ENCODE measurements at places on chromosomes 13 and 19.

DNA sequence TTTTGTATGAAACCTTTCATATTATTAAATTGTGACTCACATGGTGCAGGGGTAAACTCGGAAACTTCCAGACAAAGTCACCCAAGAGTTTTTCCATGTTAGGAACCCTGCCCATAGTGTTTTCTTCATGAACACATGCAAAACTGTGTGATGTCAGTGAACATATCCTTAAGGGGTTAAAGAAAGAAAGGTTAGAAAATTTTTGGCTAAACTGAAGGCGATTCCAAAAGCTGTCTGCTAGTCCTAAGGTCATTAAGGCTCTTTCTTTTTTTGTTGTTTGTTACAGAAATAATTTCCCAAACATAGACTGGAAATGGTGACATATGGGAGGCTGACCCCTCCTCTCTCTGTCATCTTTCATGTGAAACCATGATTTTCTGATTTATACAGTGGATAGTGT is 271.9 kb downstream of the DNAJC15 start:
- DNase-seq, result no peak

- no peak for DNase-seq
Observed at GRCh38 chr13:22800526-22801401, 380.0 kb upstream of the SGCG start.

DNA sequence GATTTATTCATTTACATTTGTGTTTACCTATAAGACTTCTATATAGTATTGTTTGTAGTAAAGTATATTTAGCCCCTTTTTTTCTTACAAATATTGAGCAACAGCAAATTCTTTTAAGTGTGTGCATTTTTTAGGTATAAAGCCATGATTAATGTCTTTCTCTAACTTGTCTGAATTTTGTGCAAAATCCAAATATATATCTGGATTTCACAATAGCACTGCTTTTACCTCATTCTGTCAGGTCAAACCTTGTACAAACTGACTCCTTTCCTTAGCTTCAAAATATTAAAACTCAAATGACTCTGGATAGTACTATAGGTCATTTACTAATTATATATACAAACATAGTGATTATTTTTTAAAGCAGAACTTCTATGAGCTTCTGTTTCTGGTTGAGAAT is 563.0 kb upstream of the SPRY2 start:
- DNase-seq, result no peak

GRCh38 chr13:46817095-46817494 is 20.1 kb upstream of the ESD start:
- no peak for DNase-seq

- DNase-seq, result no peak
Observed at GRCh38 chr13:33794576-33794975, 23.4 kb upstream of the RFC3 start.

DNA sequence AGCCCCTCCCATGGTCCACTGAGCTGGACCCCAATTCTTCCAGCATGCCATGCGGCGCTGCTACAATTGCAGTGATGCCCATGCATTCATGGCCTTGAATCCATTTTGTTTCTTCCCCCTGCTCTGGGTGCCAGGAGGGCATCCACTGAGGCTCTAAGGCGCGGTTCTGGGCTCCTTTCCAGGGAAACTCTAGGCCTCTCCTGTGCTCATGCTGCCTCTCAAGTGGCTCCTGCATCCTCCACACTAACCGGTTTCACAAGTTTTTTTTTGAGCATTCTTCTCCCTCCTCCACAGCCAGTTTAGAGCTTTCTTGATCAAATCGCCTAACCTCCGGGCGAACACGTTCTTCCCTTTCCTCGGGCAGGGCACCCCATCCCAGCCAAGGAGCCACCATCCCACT is 69.1 kb upstream of the FLT1 start:
- no peak for DNase-seq

- peak; percentile 82 for DNase-seq
Observed at GRCh38 chr19:40974633-40975037, 16.4 kb upstream of the CYP2B6 start.

GRCh38 chr13:34897220-34897619 is 44.9 kb upstream of the NBEA start:
- no peak for DNase-seq

DNA sequence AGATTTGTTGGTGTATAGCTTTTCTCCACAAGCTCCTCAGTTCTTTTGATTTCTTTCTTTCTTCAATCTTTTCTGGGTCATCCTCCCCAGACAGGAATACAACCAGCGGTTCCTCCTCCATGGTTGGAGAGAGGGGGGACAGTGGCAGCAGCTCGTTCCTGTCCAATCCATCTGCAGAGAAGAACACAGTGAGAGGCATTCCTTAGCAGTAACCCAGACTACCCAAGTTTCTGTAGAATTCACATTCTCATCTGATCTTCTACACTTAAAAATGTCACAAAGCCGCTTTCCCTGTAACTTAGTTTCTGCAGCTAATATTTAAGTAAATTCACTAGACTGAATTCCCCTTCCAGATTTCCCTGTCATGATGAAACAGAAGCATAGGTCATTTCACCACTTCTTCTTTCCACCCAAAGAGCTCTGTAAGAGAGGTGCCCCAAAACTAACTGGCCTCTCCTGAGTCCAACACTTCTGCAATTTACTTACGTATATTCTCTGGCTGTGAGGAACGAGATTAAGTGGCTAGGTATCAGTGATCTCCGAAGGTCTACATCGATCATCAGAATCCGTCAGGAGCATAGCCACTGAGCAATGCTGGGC is 171.9 kb downstream of the TBC1D4 start:
- DNase-seq, result no peak

GRCh38 chr13:38575427-38575826 is 111.5 kb upstream of the FREM2 start:
- DNase-seq, result no peak

DNA sequence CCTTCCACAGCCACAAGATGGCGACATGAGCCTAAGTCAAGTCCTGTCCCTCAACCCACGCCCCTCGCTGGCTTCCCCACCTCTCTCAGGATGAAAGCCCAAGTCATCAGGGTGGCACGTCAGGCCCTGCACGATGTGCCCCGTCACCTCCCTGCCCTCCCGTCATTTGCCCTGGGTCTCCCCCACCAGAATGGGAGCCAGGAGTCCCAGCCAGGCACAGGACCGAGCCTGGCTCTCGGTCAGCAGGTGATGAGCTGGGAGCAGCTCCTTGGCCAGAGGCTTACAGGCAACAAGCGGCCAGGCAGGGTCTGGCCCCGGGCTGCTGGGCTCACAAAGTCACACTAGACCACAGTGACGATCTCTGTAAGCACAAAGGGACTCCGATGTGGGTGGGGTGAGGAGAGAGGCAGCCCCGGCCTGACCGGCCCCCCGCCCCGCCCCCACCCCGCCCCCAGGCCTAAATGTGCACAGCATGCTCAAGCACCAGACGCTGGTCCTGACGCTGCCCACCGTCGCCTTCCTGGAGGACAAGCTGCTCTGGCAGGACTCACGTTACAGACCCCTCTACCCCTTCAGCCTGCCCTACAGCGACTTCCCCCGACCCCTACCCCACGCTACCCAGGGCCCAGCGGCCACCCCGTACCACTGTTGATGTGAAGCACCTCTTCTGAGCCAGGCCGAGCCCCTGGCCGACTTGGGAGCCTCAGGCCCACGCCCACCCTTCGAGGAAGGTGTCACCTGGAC is 7.3 kb downstream of the MRPL4 start:
- peak; percentile 94 for DNase-seq

DNA sequence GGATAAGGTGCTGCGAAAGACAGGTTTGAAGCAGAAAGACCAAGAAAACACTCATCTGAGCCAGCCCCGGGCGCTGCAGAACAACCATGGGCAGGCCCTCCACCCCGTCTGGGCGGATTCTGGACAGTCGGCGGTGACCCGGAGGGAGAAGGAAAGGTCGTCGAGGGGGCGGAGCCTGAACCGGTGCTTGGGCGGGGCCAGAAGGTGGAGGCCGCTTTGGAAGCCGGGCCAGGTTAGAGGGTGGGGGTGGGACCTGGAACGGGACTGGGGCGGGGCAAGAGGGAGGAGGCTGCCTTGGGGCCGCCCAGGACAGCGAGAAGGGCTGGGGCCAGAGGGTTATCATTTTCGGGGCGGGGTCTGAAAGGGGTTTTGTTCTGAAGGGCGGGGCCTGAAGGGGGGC is 5.0 kb upstream of the ZNF765 start:
- no peak for DNase-seq

GRCh38 chr19:54451331-54451871 is 2.4 kb downstream of the LENG8 start:
- no peak for DNase-seq

GRCh38 chr13:21031594-21032275 is 29.7 kb downstream of the LATS2 start:
- no peak for DNase-seq

DNA sequence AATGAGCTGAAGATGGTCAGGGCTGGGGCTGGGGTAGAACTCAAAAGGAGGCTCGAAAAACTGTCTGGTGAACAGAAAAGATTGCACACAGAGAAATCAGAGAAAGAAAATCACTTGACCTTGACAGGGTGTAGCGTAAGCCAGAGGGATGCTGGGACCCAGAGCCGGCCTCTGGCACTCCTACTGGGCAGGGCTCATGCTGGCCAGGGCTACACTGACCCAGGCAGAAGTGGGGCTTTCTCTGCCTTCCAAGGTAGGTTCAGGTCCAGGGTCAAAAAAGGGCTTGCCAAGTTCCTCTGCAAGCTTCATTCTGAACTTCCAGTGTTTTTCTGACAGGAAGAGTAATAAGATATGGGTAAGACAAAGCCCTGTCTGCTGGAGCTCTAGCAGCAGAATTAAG is 56.2 kb downstream of the LATS2 start:
- DNase-seq, result no peak

GRCh38 chr13:30457306-30457891 is 8.3 kb downstream of the HMGB1 start:
- peak; percentile 37 for DNase-seq

- no peak for DNase-seq
Observed at GRCh38 chr13:24253520-24254145, 55.7 kb upstream of the C1QTNF9 start.

GRCh38 chr19:14003251-14004055 is 2.7 kb downstream of the RFX1 start:
- no peak for DNase-seq

DNA sequence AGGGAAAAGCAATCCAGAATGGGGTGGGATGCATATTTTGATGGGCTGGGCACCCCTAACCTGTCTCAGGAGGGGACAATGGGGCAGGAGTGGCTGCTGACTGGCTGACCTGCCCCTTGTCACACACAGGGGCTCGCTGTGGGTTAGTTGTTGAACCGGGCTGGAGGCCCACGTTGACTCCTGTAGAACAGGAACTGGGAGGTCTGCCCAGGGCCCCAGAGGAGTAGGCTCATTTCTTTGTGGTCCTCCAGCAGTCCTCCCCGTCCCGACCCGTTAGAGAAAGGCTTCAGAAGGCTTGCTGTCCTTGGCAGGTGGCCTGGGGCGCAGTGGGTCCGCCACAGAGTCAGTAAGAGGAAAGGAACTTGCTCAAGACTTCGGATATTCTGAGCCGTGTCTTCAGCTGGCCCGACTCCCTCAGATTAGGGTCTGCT is 70.1 kb downstream of the COL4A1 start:
- DNase-seq, result no peak

DNA sequence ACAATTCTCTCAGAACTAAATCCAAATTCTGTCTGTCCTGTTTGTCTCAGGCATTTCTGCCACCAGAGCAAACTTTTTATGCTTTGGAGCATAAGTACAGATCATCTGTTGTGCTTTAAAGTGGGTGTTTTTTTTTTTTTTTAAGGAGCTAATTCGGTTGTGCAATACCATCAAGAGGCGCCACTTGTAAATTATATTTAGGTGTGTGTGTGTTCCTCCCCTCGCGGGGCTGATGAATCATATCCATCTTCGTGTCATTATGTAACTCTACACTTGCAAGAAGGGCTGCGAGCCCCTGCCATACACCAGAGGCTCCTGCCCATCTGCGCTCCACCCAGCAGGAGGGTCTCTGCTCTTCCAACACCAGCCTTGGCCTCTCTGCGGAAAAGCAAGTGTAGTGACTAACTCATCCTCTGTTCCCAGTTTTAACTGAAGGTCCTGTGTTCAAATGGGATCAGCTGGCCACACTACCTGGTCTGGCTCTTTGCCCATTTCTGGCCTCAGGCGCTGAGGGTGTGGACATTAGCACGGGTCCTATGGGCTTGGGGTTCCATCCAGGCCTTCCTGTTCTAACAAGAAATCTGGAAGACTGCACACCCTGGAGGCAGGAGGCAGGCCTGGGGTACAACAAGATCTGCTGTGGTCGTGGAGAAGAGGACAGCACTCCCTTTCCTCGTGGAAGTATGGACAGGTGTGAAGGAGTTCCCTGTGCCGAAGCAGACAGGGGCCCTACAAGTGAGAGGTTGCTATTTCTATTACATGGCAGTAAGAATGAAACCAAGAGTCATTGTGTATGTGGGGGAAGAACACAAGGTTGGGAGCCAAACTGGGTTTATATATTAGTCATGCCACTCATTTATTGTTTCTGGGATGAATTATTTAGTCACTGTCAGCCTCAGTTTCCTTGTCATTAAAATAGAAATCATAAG is 96.1 kb upstream of the MBNL2 start:
- DNase-seq, result peak; percentile 66

- no peak for DNase-seq
Observed at GRCh38 chr19:318509-318774, 26.2 kb downstream of the MIER2 start.

DNA sequence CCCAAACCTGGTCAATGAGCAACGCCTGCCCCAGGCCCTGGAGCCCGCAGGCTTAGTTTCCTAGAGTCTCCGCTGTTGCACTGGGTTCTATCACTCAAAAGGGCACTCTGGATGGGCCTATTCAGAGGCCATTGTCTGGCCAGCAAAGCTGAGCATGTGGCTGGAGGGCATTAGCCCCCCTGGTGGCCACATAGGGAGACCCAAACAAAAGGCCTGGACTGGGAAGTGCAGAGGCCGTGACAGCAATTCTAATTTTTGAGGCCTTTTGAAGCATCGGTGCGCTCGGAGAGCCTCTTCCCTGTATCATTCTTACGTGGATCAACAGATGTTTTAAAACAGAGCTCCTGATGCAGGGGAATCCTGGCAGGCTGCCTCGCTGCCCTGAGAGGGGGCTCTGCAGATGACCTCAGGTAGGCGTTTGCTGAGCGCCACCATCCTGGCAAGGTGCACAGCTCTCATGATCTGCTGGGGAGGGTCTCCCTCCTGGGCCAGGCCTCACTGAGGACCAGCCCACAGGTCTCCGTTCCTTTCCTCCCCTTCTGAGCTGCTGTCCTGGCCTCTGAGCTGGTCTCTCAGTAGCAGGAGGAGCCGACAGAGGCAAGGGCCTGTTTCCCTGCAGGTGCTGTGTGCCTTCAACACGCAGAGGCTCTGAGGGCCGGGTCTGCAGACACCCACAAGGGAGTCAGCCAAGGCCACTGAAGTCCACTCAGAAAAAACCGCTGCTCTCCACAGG is 190.5 kb downstream of the URI1 start:
- DNase-seq, result no peak

DNA sequence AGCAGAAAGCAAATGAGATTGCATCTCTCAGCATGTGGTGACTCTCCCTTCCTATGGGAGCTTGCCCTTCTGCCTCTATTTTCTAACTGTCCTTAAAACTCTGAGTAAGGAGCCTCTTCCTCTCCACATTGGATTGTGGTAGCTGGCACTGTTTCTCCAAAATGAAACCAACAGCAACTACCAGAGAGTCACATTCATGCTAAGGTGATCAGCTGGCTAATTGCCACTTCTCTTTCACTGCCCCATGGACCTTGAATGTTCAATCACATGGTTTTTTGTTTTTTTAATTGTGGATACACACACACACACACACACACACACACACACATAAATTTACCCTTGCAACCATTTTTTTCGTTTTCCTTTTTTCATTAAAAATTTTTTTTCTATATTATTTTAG is 154.7 kb upstream of the TSC22D1 start:
- DNase-seq, result no peak

GRCh38 chr13:97023117-97023516 is 28.8 kb upstream of the OXGR1 start:
- DNase-seq, result no peak
